ENCODE measurements at places on chromosomes 3 and 15.

DNA sequence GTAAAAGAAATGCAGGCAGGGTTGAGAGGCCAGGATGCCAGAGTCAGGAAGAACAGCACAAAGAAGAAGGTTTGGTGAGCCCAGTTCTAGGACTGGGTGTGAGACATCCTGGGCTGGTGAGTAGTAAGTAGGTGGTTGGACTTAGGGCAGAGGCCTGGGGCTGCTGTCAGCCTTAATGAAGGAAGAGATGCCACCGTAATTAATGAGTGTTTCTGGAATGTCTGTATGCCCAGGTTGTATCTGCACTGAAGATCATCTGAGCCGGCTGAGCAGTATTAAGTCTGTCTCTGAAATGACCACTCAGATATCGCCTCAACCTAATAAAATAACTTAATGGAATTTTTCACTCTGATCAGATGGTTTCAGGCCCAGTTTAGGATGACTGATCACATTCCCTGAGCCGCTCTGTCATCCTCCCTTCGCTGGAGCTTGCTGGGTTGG, 532.9 kb upstream of the IL12A start:
- DNase-seq, result no peak

- no peak for DNase-seq
Measured at GRCh38 chr15:90901175-90902039, 1.7 kb upstream of the MAN2A2 start.

DNA sequence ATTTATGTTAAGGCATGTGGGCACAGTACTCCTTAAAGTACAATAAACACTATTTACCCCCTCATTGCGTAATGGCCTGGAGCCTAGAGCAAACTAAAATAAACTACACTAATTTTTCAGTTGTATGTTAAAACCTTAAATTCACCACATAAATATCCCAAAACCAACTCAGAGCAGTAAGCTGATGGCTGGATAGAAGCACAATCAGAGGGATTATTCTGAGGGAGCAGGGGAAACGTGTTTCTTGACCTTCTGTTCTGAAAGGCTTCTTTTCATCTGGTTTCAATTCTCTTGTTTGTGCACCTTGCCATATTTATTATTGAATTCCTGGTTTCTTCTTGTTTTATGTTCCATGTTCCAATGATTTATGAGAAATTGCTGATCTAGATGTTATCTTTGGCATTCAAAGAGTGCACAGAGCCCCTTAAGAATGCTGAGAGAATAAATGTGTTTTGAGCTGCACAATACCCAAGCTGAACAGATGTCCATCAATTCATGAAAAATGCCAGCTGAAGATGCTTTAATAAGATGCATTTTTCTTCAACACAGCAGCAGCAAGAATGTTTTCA, 29.6 kb downstream of the RPL22L1 start:
- DNase-seq, result no peak

- DNase-seq, result no peak
Measured at GRCh38 chr3:177725165-177725564, 527.9 kb upstream of the TBL1XR1 start.

DNA sequence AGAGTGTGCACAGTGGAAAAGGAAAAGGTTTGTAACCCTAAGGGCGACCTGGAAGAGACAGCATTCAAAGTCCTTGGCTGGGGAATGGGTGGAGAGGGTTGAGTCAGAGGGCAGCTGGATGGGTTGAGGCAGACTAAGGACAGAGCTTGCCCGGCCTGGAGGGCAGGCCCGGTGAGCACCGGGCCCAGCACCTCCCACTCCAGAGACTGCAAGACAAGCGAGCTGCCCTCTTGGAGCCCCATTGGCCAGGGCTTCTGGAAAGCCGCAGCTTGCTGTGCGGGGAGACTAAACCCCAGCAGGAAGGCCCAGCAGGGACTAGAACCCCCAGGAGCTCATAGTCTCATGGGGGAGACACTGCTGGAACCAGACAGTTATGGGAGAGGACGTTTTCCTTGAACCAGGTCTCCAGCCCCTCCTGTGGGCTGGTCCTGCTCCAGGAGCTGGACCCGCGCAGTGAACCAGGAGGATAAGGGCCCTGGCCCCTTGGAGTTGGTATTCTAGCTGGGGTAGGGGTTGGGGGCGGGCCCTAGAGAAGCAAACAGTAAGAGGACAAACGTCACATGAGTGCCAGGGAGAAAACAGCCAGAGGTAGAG, 59.1 kb downstream of the RGMA start:
- DNase-seq, result no peak

Measured in stimulated activated CD8-positive, alpha-beta memory T cell treated with anti-CD3 and anti-CD28 coated beads, Interleukin-4, amount 100 ng/mL, for 24 hours (primary cell).